Kidney glomerular epithelial cell (primary cell): ENCODE measurements at places on chromosomes 16 and 17.

- no peak for DNase-seq
Observed at GRCh38 chr17:50114401-50114800, 15.6 kb downstream of the SAMD14 start.

GRCh38 chr17:40284085-40284713 is 3.5 kb upstream of the CDC6 start:
- DNase-seq: peak; percentile 75

GRCh38 chr17:49603720-49604119 is 28.0 kb downstream of the NXPH3 start:
- DNase-seq: no peak

GRCh38 chr17:76872221-76872873 is 4.1 kb downstream of the MGAT5B start:
- DNase-seq: peak; percentile 34

DNA sequence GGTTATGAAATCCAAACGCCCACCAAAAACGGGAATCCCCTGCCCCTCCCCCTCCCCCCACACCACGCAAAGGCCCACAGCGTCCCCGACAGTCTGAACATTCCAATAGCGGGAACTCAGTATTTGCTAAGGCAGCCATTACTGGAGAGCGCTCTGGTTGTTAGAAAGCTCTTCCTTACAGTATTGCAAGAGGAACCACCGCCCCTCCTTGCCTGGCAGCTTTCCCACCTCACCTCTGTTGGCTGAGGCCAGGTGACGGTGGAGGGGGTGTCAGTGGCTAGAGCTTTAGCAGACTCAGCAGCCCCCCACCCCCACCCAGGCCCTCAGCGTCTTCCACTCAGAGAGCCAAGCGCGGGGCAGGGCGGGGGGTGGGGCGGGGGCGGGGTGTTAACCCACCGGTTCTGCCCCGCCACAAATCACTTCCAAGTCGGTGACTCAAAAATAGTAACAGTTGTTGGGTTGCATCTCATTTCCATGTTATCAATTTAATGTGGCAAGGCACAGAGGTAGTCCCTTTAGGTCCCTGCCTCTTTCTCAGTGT is 2.2 kb upstream of the PLEKHH3 start:
- peak; percentile 59 for DNase-seq

DNA sequence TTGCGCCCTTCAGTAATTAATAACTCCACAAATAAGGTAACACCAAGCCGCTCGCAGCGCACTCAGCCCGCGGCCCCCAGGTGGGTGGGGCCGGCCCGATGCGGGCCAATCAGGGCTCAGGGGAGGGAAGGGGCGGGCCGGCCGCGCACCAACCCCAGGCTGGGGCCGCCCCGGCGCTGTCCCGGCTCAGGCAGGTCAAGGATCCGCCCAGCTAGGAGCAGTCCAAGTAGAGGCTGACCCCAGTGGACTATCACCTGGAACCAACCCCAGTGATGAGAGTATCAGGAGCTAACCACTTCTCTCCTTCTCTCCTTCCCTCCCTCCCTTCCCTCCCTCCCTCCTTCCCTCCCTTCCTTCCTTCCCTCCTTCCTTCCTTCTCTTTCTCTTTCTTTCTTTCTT is 110.8 kb downstream of the C16orf78 start:
- no peak for DNase-seq

- no peak for DNase-seq
Observed at GRCh38 chr16:495127-495748, 32.3 kb upstream of the CAPN15 start.

GRCh38 chr16:11992008-11992584 is 15.6 kb downstream of the SNX29 start:
- no peak for DNase-seq

DNA sequence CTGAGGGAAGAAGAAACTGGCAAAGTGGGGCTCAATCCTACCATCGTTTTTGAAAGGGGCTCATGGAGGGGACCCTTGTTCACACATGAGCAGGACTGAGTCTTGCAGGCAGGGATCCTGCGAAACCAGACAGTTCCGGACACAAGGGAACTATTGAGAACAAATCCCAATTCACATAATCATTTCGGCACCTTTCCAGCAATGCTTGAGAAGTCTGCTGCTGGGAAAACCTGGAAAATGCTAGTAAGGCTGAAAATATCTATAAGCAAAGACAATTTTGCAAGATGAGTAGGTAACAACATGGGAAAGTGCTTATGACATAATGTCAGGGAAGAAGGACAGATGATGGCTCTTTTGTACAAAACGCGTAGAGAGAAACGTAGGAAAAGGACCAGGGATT is 52.1 kb upstream of the BPTF start:
- no peak for DNase-seq

DNA sequence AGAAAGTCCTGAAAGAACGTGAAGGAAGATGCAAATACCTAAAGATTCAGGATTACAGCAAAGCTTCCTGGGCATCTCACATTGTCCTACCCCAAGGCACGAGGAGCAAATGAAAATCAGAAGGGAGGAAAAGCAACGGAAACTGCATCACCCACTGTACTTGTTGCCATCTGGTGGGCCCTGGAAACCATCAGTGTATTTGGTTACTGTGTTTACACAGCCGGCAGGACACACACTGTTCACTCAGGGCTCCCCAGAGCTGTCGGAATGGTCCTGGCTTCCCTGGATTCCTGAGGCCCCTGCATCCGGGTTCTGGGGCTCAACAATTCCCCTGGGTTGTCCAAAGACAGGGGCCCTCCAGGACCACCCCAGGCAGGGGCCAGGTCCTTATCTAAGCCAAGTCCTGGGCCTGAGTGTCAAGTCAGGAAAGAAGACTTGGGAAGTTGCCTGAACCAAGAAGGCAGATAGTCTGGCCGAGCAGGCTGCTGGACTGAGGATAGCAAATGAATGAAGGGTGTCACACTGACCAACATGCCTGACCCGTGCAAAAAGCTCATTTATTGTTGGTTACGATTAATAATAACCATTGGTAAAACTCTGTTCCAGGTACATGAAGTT is 52.8 kb downstream of the SOX9 start:
- DNase-seq: no peak

DNA sequence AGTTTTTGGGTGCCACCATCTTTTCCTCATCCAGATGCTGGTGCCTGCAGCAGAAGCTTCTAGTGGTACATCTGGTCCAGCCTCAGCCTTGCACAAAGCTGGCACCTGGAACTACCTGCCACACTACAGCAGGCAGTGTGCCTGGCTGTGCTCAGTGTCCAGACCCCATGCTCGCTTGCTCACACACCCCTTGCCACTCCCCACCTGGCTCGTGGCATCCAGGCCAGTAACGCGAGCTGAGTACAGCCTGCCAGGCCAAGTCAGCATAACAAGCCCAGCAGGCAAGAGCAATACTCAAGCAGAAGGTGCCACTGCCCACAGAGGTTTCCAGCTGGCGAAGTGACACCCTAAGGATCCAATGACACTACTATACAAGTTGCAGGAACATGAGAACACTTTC is 29.7 kb upstream of the KIF2B start:
- no peak for DNase-seq

DNA sequence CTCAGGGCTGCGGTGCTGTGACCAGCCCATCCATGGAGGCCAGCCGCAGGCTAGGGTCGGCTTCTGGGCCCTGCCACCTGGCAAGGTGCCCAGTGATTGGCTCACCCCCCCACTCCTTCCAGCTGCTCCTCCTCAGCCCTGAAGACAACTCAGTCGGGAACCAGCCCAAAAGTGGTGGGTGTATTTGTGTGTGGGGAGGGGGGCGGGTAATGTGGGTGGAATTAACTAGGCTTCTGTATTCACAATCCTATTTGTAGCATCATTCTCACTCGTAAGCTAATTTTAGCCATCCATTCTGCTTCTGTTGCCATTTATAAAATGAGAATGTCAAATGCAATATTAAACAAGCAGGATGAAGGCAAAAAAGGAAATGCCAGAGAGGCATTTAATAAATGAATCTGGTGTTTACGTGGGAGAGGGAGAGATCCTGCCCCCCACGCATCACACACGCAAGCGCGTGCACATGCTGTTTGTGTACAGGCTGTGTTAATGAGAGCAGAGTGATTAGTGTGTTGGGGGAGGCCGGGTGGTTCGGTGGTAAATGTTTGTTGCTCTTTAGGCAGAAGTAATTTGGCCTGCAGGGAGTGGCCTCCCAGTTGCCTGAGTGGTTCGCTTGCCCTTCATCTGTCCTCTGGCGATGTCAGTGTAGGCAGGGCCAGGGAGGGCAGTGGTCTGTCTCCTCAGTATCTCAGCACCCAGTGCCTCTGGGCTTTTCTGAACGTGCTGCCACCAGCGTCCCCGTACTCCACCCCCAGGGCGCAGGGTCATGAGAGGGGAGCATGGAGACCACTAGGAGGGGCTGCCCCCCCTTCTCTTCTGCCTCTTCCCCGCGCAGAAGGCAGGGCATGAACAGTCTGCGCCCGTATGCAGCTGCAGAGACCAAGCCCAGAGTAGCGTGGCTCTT is 140.1 kb downstream of the CCDC182 start:
- DNase-seq: peak; percentile 29

- DNase-seq: no peak
Observed at GRCh38 chr17:79601604-79602424, 9.0 kb downstream of the RBFOX3 start.

GRCh38 chr16:11276896-11277593 is 765 bp upstream of the PRM2 start:
- DNase-seq: no peak

DNA sequence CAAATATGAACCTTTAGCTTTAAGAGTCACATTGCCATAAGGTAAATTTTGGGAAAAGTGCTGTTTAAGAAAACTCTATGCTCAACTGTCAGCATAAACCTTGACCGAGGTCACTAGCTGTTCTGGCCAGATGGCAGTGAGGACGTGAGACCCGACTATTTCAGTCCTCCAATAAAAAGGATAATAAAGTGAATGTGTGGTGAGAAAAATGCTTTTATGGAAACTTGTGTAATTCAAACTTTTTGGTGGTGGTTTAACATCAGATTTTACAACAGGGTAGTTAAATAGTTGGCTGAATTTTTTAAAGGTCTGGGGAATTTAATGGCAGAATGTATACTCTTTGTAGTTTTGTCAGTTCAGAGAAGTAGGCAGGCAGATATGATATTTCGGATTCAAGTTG is 391.1 kb downstream of the PMP22 start:
- DNase-seq: no peak

DNA sequence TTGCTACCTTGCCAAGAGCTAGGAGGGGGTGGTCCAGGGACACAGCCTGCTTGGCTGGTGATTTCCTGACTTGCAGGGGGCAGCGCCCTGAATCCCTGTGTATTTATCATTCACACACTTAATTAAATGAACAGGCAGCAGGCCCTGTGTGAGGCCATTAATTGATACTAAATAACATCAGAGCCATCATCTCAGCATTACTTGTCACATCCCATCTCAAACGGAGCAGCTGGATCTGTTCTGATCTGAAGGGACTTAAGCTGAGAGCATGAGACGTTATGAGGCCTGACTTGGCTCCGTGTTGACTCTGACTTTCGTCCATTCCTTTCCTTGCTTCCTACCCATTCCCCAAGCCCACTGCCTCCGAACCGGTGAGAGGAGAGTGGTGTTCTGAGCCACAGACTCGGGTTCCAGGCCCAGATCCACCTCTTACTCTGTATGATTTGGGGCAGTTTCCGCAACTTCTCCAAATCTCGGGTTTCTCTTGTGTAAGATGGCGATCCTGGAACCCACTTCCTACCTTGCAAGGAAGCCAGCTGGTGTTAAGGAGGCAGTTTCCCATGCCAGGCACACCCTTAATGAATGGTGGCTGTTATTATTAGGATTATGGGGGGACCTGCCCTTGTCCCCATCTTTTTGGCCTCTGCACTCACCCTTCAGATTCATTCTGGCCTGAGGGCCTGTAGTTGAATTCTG is 33.8 kb downstream of the CACNA1G start:
- DNase-seq: no peak

GRCh38 chr17:83177611-83178532 is 98.5 kb downstream of the METRNL start:
- DNase-seq: no peak

- no peak for DNase-seq
Observed at GRCh38 chr16:77939968-77940367, 82.4 kb upstream of the CLEC3A start.

DNA sequence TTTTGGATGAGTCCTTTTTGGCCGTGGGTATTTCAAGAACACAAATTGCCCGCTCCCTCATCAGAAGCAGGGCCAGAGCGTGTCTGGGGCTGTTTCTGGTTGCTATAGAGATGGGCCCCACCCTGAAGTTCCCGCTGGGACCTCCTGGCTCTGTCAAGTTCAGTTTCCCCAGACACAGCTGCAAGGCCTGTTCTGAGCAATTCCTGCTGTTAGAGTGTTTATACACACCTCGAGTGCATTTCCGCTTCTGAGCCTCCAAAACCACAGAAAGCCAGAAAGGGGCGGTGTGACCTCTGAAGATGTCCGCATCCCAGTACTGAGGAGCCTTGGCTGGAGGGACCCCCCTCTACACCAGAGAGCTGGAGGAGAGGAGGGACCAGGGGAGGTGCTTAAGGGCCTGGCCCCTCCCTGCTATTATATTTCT is 9.3 kb upstream of the WBP2 start:
- DNase-seq: no peak

DNA sequence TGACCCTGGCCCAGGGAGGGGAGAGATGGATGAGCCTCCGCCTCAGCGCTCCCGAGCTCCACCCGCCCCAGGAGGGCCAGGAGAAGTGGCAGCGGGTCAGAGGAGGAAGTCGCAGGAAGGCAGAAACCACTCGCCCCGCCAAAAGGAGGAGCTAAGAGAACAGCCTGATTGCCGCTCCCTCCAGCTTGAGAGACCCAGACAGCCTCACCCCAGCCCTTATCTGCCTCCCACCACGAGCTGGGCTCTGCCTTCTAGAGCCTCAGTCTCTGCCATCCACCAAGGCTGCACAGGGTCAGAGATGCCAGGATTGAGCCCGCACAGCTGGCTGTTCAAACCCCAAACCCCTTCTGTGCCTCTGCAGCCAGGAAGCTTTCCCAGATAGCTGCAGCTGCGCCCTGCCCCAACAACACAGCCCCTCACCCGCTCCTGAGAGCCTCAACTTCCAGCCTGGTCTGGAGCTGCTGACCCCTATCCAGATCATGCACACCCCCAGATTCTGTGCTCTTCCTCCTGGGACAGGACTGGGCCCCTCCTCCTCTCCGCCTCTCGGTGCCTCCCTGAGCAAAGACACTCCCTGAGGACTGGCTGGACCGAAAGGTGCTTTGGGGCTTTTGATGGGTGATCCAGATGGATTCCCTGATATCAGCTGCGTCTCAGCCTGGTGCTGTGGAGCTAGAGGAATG is 1.0 kb upstream of the ATP2A3 start:
- DNase-seq: no peak

- DNase-seq: no peak
Observed at GRCh38 chr16:66161942-66162341, 204.5 kb upstream of the CDH5 start.

- no peak for DNase-seq
Observed at GRCh38 chr16:4699046-4699556, 5.7 kb downstream of the NUDT16L1 start.
